ENCODE measurements at places on chromosomes 12 and 14.

- DNase-seq = no peak
These were observed 92.9 kb downstream of the HMGA2 start for GRCh38 chr12:65916991-65917695.

DNA sequence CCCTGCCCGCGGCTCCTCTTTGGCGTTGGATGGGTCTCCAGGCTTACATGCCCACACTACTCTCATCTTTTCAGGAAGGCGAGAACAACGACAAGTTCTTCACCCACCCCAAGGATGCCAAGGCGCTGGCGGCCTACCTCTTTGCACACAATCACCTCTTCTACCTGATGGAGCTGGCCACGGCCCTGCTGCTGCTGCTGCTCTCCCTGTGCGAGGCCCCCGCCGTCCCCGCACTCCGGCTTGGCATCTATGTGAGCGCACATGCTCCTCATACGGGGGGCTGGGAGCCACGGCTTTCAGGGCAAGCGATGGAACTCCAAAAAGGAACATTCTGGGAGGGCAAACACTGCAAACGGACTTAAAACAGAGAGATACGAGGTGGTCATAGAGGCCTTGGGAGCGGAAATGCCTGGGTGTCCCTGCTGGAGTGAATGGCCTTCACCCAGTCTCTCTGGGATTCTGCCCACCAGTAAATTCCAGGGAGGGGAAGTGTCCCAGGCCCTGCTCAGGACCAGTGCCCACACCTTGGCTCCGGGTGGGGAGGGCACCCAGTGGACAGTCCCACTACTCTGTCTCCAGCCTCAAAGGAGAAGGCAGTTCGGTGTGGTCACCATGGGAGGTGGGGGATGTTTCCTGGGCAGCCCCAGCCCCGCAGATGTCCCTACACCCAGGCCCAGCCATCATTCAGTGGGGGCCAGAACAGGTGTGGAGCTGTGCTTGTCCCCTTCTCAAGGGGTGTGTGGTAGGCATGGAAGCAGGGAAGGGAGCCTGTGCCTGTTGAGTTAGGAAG lies 45.0 kb downstream of the TPCN1 start:
- no peak for DNase-seq

DNA sequence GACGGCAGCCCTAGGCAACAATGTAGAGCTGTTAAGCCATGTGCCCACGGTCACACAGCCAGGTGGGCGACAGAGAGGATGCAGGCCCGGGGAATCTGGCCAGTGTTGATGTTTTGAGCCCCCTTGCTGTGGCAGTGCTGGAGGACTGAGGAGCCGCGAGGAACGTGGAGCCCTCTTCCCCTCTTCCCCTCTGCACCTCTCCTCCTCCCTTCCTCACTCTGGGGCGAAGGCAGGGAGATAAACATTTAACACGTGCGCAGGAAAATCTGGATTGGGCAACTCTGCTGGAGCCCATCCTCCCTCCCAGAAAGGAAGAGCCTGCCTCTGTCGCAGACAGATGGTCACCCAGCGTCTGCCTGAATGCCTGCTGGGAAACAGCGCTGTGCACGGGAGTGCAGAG lies 376.8 kb downstream of the FUT8 start:
- DNase-seq = no peak

GRCh38 chr14:31837031-31837430 lies 240.1 kb upstream of the ARHGAP5 start:
- DNase-seq = no peak

DNA sequence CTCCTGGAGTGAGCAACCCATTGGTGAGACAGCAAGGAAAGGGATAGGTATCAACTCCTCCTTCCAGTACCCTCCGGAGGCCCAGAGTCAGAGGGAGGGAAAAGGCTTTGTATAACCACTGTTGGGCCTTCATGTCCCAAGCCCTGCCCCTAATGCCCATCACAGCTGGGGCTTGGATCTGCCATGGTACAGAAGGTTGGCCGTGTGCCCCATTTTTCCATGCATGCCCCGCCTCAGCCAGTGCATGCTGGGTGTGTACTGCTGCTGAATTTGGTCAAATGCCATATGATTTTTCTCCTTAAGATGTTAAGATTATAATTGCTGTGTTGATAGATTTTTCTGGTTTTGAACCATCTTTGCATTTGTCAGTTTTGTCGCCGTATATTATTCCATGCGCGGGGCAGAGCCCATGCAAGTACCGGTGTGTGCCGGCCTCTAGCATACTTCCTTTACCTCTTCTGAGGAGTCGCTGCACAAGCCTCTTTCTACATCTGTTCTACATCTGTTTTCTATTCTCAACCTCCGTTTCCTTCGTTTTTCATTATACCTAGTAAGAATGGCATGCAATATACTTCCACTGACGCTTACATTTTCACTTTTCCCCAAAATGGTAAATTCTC lies 26.6 kb downstream of the PPP2R5C start:
- no peak for DNase-seq

GRCh38 chr14:67416810-67417209 lies 4.8 kb upstream of the PLEK2 start:
- DNase-seq = no peak

GRCh38 chr12:64621257-64621942 lies 11.1 kb downstream of the RASSF3 start:
- peak; percentile 67 for DNase-seq

Data from GM13976 (cell line).